NCI-H1436 treated with DMSO at 0.1 percent for 48 hours (cell line): ENCODE measurements at places on chromosomes 16 and 17.
A peak's percentile ranks its signal among the peaks of the same experiment; 100 is the strongest.

- no peak for DNase-seq
These were observed 32.7 kb upstream of the DNAH9 start for GRCh38 chr17:11565591-11565990.

DNA sequence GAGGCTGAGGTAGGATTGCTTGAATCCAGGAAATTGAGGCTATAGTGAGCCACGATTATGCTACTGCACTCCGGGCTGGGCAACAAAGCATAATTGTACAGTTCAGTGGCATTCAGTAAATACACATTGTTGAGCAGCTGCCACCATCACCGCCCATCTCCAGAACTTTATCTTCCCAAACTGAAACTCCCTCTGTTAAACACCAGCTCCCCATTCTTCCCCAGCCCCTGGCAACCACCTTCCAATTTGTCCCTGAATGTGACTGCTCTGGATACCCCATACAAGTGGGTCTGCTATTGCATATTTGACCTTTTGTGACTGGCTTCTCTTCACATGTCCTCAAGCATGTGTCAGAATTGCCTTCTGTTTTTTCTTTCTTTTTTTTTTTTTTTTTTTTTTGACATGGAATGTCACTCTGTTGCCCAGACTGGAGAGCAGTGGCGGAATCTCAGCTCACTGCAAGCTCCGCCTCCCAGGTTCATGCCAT lies 2.9 kb downstream of the RPL38 start:
- DNase-seq: no peak

- DNase-seq: no peak
These were observed 5.9 kb downstream of the BBS2 start for GRCh38 chr16:56513972-56514371.

GRCh38 chr17:61410141-61411010 lies 10.7 kb downstream of the TBX2 start:
- no peak for DNase-seq

DNA sequence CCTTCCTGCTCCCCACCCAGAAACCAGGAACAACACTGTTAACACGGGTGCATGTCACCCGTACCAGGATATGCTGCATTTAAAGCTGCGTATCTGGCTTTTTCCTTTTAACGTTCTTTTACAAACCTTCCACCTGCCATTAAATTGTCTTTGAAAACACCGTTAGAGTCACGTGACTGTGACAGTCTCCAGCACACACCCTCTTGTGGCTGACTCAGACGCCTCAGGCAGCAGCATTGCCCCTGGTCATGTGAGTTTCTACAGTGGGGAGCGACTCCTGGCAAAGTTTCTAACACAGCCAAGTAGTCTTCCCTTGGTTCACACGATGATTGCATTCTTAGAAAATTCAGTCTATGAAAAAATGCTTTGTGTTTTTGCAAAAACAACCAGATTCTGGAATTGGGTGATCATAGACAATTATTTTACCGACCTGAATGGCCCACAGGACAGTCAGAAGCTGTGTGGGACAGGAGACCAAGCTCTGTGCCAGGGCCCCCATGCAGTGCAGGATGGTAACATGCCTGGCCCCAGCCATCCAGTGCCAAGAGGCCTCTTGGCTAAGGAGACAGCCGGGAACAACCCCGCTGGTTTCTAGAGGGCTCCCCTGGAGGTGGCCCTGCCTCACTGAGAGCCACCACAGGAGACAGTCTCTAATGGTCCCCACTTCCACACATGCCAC lies 199.1 kb downstream of the KATNIP start:
- DNase-seq: peak; percentile 7
